ENCODE measurements at places on chromosomes 7 and 10.

DNA sequence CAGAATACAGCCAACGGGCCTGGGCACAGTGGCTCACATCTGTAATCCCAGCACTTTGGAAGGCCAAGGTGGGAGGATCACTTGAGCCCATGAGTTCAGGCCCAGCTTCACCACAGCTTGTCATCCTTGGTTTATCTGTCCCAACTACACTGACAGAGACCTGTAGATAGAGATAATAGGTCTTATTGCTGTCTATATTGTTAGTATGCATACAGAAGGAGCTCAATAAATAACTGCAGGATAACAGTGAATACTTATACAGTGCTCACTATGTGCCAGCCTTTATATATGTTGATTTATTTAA is 1.3 kb downstream of the CNPY4 start:
- DNase-seq = no peak

GRCh38 chr7:121107923-121108498 is 119.5 kb downstream of the CPED1 start:
- DNase-seq = no peak

GRCh38 chr10:9999627-10000026 is 1018.0 kb upstream of the CELF2 start:
- no peak for DNase-seq

DNA sequence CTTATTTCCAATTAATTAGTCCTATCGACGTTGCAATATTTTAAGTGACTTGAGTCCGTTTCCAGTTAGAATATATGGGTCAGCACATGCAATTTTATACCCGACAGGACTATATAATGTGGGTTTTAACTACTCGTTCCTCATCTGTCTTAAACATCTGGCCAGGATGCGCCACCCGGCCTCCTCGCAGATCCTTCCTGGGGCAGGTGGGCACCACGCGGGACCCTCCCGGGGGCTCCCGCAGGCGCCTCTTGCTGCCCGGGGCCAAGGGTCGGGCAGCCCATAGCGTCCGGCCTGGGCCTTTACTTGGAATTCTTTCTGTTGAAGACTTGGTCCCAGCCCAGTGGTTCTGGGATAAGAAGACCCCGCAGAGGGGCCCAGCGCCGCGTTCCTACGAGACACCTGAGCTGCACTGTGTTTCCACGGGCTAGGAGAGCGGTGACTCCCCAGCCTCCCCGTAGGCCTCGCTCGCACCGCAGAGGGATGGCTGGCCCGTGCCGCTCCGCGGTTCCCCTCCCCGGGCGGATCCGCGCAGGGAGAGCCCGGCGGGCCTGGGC is 10.1 kb upstream of the MNX1 start:
- no peak for DNase-seq

GRCh38 chr10:78807504-78808203 is 261.1 kb upstream of the ZMIZ1 start:
- DNase-seq = no peak

DNA sequence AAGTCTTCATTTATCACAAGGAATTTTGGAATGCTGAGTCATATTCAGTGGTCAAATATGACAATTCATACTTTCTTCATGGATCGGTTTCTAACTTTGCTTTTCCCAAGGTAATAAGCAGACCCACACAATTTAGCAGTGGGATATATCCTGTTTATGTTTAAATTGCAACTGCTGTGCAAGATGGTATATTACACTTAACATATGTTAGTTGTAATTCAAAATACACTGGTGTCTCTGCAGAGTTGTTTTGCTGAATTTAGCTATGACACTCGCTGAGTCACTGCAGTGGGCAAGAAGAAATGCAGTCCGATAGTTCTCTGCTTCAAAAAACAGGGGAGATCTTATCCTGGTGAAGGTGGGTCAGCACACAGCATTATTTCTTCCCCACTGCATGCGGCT is 194.8 kb upstream of the PTN start:
- DNase-seq = no peak

- no peak for DNase-seq
Measured at GRCh38 chr7:89772276-89772675, 382.0 kb upstream of the STEAP1 start.

- no peak for DNase-seq
Measured at GRCh38 chr10:19825700-19826099, 9.5 kb downstream of the PLXDC2 start.

DNA sequence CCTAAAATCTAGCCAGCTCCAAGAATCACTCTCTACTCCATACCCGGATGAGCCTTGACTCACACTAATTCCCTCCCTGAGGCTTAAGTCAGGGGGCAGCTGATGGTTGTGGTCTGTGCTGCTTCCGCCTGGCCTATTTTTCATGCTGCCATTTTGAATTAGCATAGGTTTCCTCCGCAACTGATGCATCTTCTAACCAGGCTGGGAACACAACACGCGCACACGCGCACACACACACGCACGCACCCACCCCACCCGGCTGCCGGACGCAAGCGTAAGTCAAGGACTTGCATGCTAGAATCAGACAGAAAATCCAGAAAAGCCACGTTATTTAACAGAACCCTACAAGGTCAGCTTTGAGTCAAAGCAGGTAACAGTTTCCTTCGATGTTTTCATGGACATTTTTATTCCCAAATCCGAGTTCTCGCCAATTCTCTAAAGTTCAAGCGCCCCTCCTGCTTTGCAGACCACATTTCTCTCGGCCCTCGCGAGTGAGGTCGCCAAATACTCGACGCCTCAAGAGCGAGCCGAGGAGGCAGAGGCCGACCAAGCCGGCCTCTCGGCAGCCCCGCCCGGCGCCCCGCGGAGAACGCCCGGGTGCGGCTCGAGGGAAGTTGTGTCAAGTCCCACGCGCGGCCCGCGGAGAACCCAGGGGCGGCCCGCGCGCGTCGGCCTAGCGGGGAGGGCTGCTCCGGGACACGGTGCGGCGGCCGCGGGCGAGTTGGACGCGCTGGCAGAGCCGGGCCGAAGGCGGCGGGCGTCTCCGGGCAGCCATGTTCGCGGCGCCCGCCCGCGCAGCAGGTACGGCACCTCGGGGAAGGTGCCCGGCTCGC is 961 bp downstream of the SCRN1 start:
- DNase-seq = peak; percentile 3

- DNase-seq = no peak
Measured at GRCh38 chr10:77417806-77418640, 219.6 kb downstream of the KCNMA1 start.

Data from activated CD4-positive, alpha-beta T cell treated with anti-CD3 and anti-CD28 coated beads, Interleukin-2, amount 50 U/mL, for 4 hours (primary cell).